ENCODE measurements at places on chromosomes 5 and 9. TPM values are rescaled to one million over a fixed set of nuclear protein-coding genes. Genes with fewer than 3 reads are reported as not detected.
A peak's percentile ranks its signal among the peaks of the same experiment; 100 is the strongest.

- no peak for DNase-seq
- H3K4me1 ChIP-seq: peaks cover 21% of the 10 kb centered on the region
- peak overlapping the region; percentile 2 for H3K27ac ChIP-seq
- no peak overlapping the region for H3K4me3 ChIP-seq
- peaks cover 4% of the 10 kb centered on the region for H3K36me3 ChIP-seq
Observed at GRCh38 chr9:36461323-36461722, 61.3 kb upstream of the RNF38 start.

- H3K27me3 ChIP-seq: peaks cover 2% of the 10 kb centered on the region
- no peak for DNase-seq
- H3K4me1 ChIP-seq: no peaks in the 10 kb centered on the region
- H3K27ac ChIP-seq: peak overlapping the region; percentile 24
- no peak overlapping the region for H3K4me3 ChIP-seq
- peaks cover 5% of the 10 kb centered on the region for H3K36me3 ChIP-seq
Observed at GRCh38 chr9:129310666-129311350, 132.7 kb upstream of the IER5L start.

- peaks cover 1% of the 10 kb centered on the region for H3K27me3 ChIP-seq
- peak; percentile 57 for DNase-seq
- no peak overlapping the region for H3K27ac ChIP-seq
- H3K36me3 ChIP-seq: no peaks in the 10 kb centered on the region
Observed at GRCh38 chr9:4548811-4549725, 58.8 kb downstream of the SLC1A1 start.

GRCh38 chr5:151240924-151241635 lies 11.9 kb upstream of the GM2A start:
- no peak overlapping the region for H3K27ac ChIP-seq
- H3K4me3 ChIP-seq: no peak overlapping the region
- H3K36me3 ChIP-seq: no peaks in the 10 kb centered on the region
- DNase-seq: no peak
- H3K27me3 ChIP-seq: peaks cover 3% of the 10 kb centered on the region
- H3K4me1 ChIP-seq: no peaks in the 10 kb centered on the region

DRD1 gene
- total RNA-seq: 0.18 TPM

PCDHB5 gene
- 7.8 TPM for total RNA-seq

GRCh38 chr5:116989995-116990394 lies 415.4 kb upstream of the SEMA6A start:
- no peaks in the 10 kb centered on the region for H3K36me3 ChIP-seq
- H3K4me3 ChIP-seq: no peak overlapping the region
- no peak overlapping the region for H3K27ac ChIP-seq
- no peaks in the 10 kb centered on the region for H3K27me3 ChIP-seq
- DNase-seq: no peak
- H3K4me1 ChIP-seq: peaks cover 4% of the 10 kb centered on the region

IER5L gene
- 5.2 TPM for total RNA-seq

SPINK6 gene
- not detected for total RNA-seq

All from endothelial cell (in vitro differentiated cells).